Ovary (tissue), 10 donors: ENCODE measurements at places on chromosomes 7 and 10. TPM values are rescaled to one million over a fixed set of nuclear protein-coding genes. Genes with fewer than 3 reads are reported as not detected.
A peak's percentile ranks its signal among the peaks of the same experiment; 100 is the strongest.

The CCL24 gene
- not detected for total RNA-seq

The BMPER gene
- 3.1 TPM for total RNA-seq

The MMRN2 gene
- 14.4 TPM for total RNA-seq

GRCh38 chr10:72173619-72174296, 42.1 kb upstream of the ANAPC16 start:
- H3K4me1 ChIP-seq, result no peaks in the 10 kb centered on the region
- H3K36me3 ChIP-seq, result no peaks in the 10 kb centered on the region
- no peaks in the 10 kb centered on the region for H3K27me3 ChIP-seq
- H3K27ac ChIP-seq, result no peak overlapping the region

- H3K4me1 ChIP-seq, result no peaks in the 10 kb centered on the region
- no peak for DNase-seq
- no peaks in the 10 kb centered on the region for H3K27me3 ChIP-seq
- H3K4me3 ChIP-seq, result no peak overlapping the region
Measured at GRCh38 chr7:30726296-30727006, 25.5 kb upstream of the INMT start.

DNA sequence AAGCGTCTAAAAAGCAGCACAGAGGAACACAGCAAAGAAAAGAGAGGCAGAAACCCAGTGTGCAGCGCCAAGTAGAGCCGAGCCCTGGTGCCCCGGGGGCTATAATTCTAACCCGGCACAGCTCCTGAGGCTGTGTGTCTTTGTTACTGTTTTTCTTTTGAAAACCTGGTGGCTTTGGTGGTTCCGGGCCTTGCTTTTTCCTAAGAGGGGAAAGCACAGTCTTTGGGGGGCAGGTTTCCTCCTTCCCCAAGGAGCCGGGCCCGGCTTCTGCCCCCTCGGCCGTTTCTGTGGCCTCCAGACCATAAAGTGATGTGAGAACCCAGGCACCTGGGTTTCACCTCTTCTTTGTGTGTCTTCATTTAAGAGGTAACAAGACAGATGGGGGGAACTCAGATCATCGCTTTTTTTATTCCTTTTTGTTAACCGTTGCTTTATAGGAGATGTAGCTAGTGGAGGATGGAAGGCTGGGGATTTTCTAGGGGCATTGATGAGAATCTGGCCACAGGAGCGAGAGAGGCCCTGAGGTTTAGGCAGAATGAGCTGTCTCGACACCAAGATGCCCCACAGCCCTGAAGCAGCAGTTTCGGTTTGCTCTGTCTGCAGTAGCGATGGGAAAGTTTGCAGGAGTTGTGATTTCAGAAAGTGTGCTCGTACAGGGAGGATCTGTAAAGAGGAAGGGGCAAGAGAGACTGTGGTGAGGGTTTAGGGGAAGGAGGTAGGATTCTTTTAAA, 367.8 kb upstream of the GALNT17 start:
- H3K36me3 ChIP-seq, result no peaks in the 10 kb centered on the region
- H3K4me1 ChIP-seq, result peaks cover 10% of the 10 kb centered on the region
- H3K27me3 ChIP-seq, result no peaks in the 10 kb centered on the region
- no peak overlapping the region for H3K4me3 ChIP-seq
- H3K27ac ChIP-seq, result peak overlapping the region; percentile 60

DNA sequence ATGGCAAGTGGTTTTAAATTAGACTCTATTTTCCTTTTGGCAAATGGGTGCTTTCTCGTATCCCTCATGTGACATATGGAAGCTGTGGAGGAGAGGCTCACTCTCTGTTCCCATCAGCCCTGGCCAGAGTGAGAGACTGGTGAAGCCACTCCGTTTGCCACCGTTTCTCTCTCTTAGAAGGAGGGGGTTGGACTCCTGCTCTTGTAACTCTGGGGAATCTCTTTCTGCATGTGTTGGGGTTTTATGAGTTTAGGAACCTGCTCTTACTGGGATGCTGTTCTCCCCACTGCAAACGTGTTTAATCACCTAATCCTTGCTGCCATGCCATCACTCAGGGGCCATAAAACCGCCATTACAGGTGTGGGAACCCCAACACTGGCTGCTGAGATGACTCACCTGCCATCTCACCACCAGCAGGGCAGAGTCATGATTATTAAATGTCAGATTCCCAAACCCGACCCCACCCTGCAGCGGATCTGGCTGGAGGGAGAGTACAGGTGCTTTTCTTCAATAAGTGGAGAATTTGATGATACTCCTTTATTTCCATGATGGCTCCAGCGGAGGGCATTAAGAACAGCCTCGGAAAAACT, 103.2 kb downstream of the ADCY1 start:
- H3K4me1 ChIP-seq, result no peaks in the 10 kb centered on the region
- H3K27ac ChIP-seq, result no peak overlapping the region
- no peaks in the 10 kb centered on the region for H3K27me3 ChIP-seq
- H3K36me3 ChIP-seq, result no peaks in the 10 kb centered on the region

GRCh38 chr7:27237735-27238334, 4.8 kb upstream of the EVX1 start:
- no peaks in the 10 kb centered on the region for H3K36me3 ChIP-seq
- peaks cover 3% of the 10 kb centered on the region for H3K27me3 ChIP-seq
- H3K4me3 ChIP-seq, result no peak overlapping the region
- H3K27ac ChIP-seq, result no peak overlapping the region

- no peaks in the 10 kb centered on the region for H3K36me3 ChIP-seq
- H3K4me3 ChIP-seq, result no peak overlapping the region
- no peaks in the 10 kb centered on the region for H3K27me3 ChIP-seq
- no peak overlapping the region for H3K27ac ChIP-seq
Measured at GRCh38 chr10:24536636-24537035, 187.1 kb downstream of the ARHGAP21 start.
